ENCODE measurements at places on chromosomes 3 and 15. TPM values are rescaled to one million over a fixed set of nuclear protein-coding genes. Genes with fewer than 3 reads are reported as not detected.

DNA sequence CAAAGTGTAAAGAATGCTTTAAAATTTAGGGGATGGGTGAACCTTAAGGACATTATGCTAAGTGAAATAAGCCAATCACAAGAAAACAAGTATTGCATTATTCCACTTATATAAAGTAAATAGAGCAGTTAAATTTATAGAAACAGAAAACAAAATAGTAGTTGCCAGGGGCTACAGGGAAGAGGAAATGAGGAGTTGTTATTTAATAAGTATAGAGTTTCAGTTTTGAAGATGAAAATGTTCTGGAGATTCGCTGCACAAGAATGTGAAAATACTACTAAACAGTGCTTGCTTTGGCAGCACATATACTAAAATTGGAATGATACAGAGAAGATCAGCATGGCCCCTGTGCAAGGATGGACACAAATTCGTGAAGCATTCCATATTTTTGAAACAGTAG, 32.0 kb downstream of the DNAH12 start:
- H3K27me3 ChIP-seq: no peaks in the 10 kb centered on the region
- no peak overlapping the region for H3K27ac ChIP-seq
- peak; percentile 27 for DNase-seq
- H3K4me3 ChIP-seq: no peak overlapping the region

GRCh38 chr3:150602426-150603152, 532 bp upstream of the SELENOT start:
- peak; percentile 4 for DNase-seq
- peak overlapping the region; percentile 93 for H3K4me3 ChIP-seq
- peaks cover 37% of the 10 kb centered on the region for H3K4me1 ChIP-seq
- no peaks in the 10 kb centered on the region for H3K27me3 ChIP-seq
- peak overlapping the region; percentile 92 for H3K27ac ChIP-seq

- H3K4me3 ChIP-seq: no peak overlapping the region
- no peaks in the 10 kb centered on the region for H3K4me1 ChIP-seq
- no peak overlapping the region for H3K27ac ChIP-seq
- no peak for DNase-seq
These were observed 16.2 kb downstream of the ZNF609 start for GRCh38 chr15:64476550-64476949.

- H3K4me3 ChIP-seq: no peak overlapping the region
- H3K27me3 ChIP-seq: 0 out of 2 replicates have a peak, but pooled peaks cover 4% of the 10 kb centered on the region
- no peak for DNase-seq
- H3K27ac ChIP-seq: no peak overlapping the region
- H3K4me1 ChIP-seq: no peaks in the 10 kb centered on the region
- H3K36me3 ChIP-seq: no peaks in the 10 kb centered on the region
These were observed 180.5 kb upstream of the TRIM42 start for GRCh38 chr3:140497331-140497730.

Gene FRMD4B
- total RNA-seq: not detected

DNA sequence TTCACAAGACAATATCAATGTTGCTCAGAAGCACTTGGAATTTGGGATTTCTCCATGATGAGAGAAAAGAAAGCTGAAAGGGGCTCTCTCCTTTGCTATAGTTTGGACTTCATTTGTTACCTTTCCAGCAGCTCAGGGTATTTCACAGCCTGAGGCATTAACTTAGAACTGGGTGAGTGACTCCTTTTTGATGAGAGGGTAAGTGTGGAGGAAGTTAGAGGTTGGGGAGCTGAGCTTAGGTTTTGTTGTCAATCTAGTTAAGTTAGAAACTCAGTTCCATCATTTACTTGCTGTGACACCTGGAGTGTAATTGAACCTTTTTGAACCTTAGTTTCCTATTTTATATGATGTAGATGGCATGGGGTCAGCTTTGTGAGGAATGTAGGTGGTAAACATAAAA, 359.1 kb downstream of the PDCD6IP start:
- no peaks in the 10 kb centered on the region for H3K36me3 ChIP-seq
- no peak overlapping the region for H3K4me3 ChIP-seq
- no peaks in the 10 kb centered on the region for H3K4me1 ChIP-seq
- H3K27me3 ChIP-seq: no peaks in the 10 kb centered on the region
- DNase-seq: no peak

Gene ZNF662
- 1.4 TPM for total RNA-seq

GRCh38 chr15:38186507-38186906, 66.1 kb upstream of the SPRED1 start:
- no peak for DNase-seq
- no peaks in the 10 kb centered on the region for H3K36me3 ChIP-seq
- H3K27ac ChIP-seq: no peak overlapping the region
- no peak overlapping the region for H3K4me3 ChIP-seq

Gene PP2D1
- total RNA-seq: not detected

- peak; percentile 12 for DNase-seq
- H3K27ac ChIP-seq: no peak overlapping the region
- no peaks in the 10 kb centered on the region for H3K27me3 ChIP-seq
- no peaks in the 10 kb centered on the region for H3K4me1 ChIP-seq
These were observed 245.3 kb downstream of the OCA2 start for GRCh38 chr15:27853624-27854455.

Gene MST1R
- total RNA-seq: not detected

- no peaks in the 10 kb centered on the region for H3K4me1 ChIP-seq
- H3K36me3 ChIP-seq: no peaks in the 10 kb centered on the region
- H3K4me3 ChIP-seq: no peak overlapping the region
- no peak for DNase-seq
- H3K27ac ChIP-seq: no peak overlapping the region
These were observed 301.0 kb upstream of the LYSMD4 start for GRCh38 chr15:100034191-100034590.

Gene MYO5C
- total RNA-seq: not detected

Gene EPHB1
- 1.6 TPM for total RNA-seq

- H3K27me3 ChIP-seq: no peaks in the 10 kb centered on the region
- H3K36me3 ChIP-seq: no peaks in the 10 kb centered on the region
- peak; percentile 89 for DNase-seq
- H3K4me3 ChIP-seq: no peak overlapping the region
- peaks cover 40% of the 10 kb centered on the region for H3K4me1 ChIP-seq
These were observed 41.0 kb upstream of the MANF start for GRCh38 chr3:51343918-51344687.

GRCh38 chr15:23835953-23836352, 148.8 kb upstream of the NDN start:
- H3K27ac ChIP-seq: no peak overlapping the region
- no peak for DNase-seq
- H3K4me1 ChIP-seq: no peaks in the 10 kb centered on the region
- H3K4me3 ChIP-seq: no peak overlapping the region
- no peaks in the 10 kb centered on the region for H3K36me3 ChIP-seq

Gene CHDH
- 0.11 TPM for total RNA-seq

Gene RCCD1
- 19.0 TPM for total RNA-seq

DNA sequence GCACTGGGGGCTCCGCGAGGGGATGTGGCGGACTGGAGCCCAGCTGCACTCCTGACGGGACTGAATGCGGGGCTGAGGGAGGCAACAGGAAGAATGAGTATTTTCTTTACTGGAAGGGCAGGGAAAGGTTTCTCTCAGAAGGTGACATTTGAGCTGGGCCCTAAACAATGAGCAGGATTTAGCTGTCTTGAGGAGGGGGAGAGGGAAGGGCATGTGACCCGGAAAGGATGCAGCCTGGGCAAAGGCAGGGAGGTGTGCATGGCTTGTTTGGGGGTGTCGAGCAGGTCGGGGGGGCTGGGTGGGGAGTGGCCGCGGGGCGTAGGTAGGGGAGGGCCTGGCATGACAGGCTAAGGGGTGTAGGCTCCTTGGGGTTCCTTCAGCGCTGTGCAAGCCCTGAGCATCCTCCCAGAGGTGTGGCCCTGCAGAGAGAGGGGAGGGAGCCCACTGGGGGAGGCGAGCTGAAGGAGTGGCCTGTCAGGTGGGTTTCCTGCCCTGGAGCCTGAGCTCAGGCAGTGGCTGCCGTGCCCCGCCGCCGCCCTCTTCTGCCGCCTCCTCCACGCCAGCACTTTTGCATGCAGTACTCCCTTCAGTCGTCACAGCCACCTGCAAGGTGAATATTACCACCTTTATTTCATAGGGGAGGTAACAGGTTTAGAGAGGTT, 17.2 kb upstream of the ANKDD1A start:
- peaks cover 44% of the 10 kb centered on the region for H3K4me1 ChIP-seq
- H3K36me3 ChIP-seq: no peaks in the 10 kb centered on the region
- H3K4me3 ChIP-seq: peak overlapping the region; percentile 36
- no peaks in the 10 kb centered on the region for H3K27me3 ChIP-seq
- H3K27ac ChIP-seq: peak overlapping the region; percentile 17

Gene TEX9
- 4.3 TPM for total RNA-seq

Gene ZBTB47
- total RNA-seq: 72.8 TPM

- H3K36me3 ChIP-seq: no peaks in the 10 kb centered on the region
- no peak overlapping the region for H3K27ac ChIP-seq
- H3K4me1 ChIP-seq: no peaks in the 10 kb centered on the region
- DNase-seq: no peak
- 0 out of 2 replicates have a peak, but pooled peaks cover 5% of the 10 kb centered on the region for H3K27me3 ChIP-seq
These were observed 8.6 kb downstream of the GPR15 start for GRCh38 chr3:98540346-98540745.

DNA sequence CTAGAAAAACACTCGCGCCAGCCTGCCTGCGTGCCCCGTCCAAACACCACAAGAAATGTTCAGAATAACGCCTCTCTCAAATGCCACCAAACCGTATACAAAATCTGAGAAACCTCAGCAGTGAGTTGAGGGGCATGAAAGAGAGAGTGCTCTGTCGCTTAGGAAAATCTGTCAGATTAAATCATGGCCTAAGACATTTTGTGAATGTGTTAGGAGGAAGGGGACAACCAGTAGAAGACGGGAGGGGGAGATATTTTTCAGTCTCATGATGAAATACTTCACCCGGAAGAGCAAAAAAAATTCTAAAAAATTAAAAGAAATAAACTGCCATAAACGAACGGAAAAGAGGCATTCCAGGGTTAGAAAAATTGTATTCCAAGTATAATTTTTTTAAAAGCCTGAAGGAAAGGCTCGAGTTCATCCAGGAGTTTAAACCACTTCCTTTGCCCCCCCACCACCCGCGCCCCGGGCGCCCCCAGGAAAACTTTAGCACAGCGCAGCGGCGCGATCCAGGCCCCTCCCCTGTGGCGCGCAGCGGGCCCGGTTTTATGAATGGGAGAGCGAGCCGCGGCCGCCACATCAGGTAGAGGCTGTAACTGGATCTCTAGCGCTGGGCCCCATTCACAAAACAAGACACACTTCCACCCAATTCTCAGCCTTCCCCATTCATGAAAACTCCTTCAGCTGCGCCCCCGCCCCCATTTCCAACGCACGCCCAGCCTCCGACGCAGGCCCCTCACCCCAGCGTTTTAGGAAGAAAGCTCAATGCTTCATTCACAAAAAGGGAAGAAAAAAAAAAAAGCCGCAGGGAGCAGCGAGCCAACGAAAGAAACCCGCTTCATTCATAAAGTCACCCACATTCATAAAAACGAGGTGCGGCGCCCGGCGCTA, 1.4 kb downstream of the ETV5 start:
- no peaks in the 10 kb centered on the region for H3K36me3 ChIP-seq
- peak; percentile 86 for DNase-seq
- peaks cover 3% of the 10 kb centered on the region for H3K27me3 ChIP-seq
- H3K4me1 ChIP-seq: peaks cover 37% of the 10 kb centered on the region
- peak overlapping the region; percentile 87 for H3K4me3 ChIP-seq

GRCh38 chr3:56818156-56818985, 16.6 kb upstream of the ARHGEF3 start:
- H3K27ac ChIP-seq: no peak overlapping the region
- no peaks in the 10 kb centered on the region for H3K27me3 ChIP-seq
- H3K4me3 ChIP-seq: no peak overlapping the region
- peaks cover 2% of the 10 kb centered on the region for H3K4me1 ChIP-seq

Gene RBM5
- total RNA-seq: 152 TPM

GRCh38 chr15:89112341-89112971, 24.2 kb downstream of the ABHD2 start:
- peak; percentile 58 for DNase-seq
- H3K27ac ChIP-seq: no peak overlapping the region
- H3K36me3 ChIP-seq: no peaks in the 10 kb centered on the region
- H3K4me3 ChIP-seq: no peak overlapping the region

Gene FAM43A
- total RNA-seq: 19.0 TPM

Gene PLS1
- total RNA-seq: 0.13 TPM

- no peak overlapping the region for H3K4me3 ChIP-seq
- no peaks in the 10 kb centered on the region for H3K36me3 ChIP-seq
- H3K27me3 ChIP-seq: no peaks in the 10 kb centered on the region
These were observed 141.7 kb downstream of the IL5RA start for GRCh38 chr3:2968475-2968874.

Gene MAPKAPK3
- 72.1 TPM for total RNA-seq

Gene P3H2
- 41.5 TPM for total RNA-seq

GRCh38 chr15:83476066-83476465, 28.9 kb downstream of the SH3GL3 start:
- no peak for DNase-seq
- no peaks in the 10 kb centered on the region for H3K36me3 ChIP-seq
- no peak overlapping the region for H3K4me3 ChIP-seq
- H3K27ac ChIP-seq: no peak overlapping the region
- no peaks in the 10 kb centered on the region for H3K27me3 ChIP-seq

- no peak overlapping the region for H3K27ac ChIP-seq
- H3K27me3 ChIP-seq: no peaks in the 10 kb centered on the region
- H3K36me3 ChIP-seq: no peaks in the 10 kb centered on the region
- no peaks in the 10 kb centered on the region for H3K4me1 ChIP-seq
- H3K4me3 ChIP-seq: no peak overlapping the region
These were observed 8.2 kb upstream of the PRKAR2A start for GRCh38 chr3:48855681-48856447.

GRCh38 chr3:56711344-56711743, 28.3 kb upstream of the TASOR start:
- H3K4me1 ChIP-seq: no peaks in the 10 kb centered on the region
- no peak for DNase-seq
- H3K27me3 ChIP-seq: no peaks in the 10 kb centered on the region

Gene ATP13A4
- not detected for total RNA-seq

DNA sequence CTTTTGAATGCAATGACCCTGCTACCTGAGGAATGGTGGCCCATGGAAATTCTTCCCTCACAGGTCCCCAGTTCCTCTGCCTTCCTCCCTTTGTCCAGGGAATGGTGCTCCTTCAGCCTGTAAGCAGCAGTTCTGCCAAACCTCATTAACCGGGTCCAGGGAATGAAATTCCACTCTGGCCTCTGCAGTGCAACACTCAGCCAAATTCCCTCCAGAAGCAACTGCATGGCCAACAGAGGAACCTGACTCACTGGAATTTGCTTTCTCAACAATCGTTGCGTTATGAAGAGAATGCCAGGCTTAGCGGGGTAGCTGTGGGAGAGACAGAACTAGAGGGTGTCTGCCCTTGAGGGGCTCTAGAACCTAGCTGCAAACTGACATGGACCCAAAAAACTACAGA, 449.4 kb upstream of the PROK2 start:
- peak overlapping the region; percentile 60 for H3K27ac ChIP-seq
- peaks cover 38% of the 10 kb centered on the region for H3K4me1 ChIP-seq
- H3K27me3 ChIP-seq: no peaks in the 10 kb centered on the region
- peak; percentile 93 for DNase-seq
- H3K36me3 ChIP-seq: no peaks in the 10 kb centered on the region
- peak overlapping the region; percentile 8 for H3K4me3 ChIP-seq

- peaks cover 54% of the 10 kb centered on the region for H3K4me1 ChIP-seq
- H3K27me3 ChIP-seq: no peaks in the 10 kb centered on the region
- H3K27ac ChIP-seq: peak overlapping the region; percentile 74
- H3K4me3 ChIP-seq: no peak overlapping the region
These were observed 245.3 kb downstream of the MYRIP start for GRCh38 chr3:40054568-40055222.

Gene CACNA1D
- total RNA-seq: not detected

Measured in GM23248 (cell line).